ENCODE measurements at places on chromosomes 5 and 9.

- no peak for DNase-seq
Measured at GRCh38 chr5:68318955-68319705, 103.6 kb downstream of the PIK3R1 start.

DNA sequence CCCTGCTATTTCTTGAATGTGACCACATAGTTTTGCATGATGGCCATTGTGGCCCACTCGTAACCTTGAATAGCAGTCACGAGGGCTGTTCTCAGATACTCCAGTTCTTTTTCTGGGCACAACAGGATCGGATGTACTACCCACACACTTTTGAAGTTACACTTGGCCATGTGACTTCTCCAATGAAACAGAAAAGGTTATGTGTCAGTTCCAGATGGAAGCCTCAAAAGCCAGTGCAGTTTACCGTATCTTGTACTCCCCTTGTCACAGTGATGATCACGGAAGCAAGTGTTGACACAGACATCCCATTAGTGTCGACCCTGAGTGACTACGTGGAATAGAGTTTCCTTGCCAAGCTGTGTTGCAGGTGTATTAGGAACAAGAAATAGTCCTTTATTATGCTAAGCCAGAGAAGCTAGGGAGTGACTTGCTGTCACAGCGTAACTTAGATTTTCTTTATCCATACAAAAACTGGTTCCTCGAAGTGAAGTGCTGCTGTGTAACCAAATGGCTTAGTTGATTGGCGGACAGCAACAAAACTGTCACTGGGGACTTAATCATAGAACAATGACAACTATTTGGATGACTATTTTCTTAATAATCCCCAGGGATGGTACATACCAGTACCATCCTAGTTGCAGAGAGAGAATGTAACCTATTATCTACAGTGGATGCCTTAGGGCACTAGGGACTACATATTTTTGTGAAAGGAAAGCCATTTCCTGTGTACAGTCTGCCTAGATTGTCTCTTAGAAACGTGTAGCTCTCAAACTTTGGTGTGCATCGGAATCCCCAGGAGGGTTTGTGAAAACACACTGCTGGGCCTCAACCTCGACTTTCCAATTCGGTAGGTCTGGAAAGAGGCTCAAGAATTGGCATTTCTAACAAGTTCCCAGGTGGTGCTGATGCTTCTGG, 90.1 kb upstream of the DMRT1 start:
- no peak for DNase-seq

DNA sequence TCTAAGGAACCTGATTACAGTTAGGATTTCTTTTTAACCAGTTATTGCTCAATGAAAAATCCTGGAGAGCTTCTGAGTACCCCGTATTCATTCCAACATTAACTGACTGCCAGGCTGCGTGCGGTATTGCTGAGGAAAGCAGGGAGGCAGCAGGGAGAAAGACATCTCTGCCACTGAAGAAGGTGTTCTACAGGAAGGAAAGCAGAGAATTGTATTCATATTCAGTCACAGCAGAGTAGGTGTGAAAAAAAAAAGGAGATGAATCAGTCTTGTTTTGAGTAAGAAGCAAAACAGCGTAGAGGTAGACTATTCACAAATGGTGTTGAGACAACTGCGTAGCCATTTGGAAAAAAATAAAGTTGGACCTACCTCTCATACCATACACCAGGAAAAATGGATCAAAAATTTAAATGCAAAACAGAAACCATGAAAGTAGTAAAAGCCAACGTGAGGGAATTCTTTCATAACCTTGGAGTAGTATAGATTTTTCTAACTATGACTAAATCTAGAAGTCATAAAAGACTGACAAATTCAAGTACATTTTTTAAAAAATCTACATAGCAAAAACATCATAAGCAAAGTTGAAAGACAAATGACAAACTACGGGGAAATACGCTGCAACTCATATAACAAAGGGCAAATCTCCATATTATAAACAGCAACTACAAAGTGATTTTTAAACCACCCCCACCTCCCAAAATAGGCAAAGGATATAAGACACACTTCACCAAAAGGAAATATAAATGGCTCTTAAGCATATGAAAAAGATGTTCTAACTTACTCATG, 9.9 kb upstream of the NR4A3 start:
- DNase-seq, result no peak

- no peak for DNase-seq
Measured at GRCh38 chr9:29322240-29322639, 1749.0 kb upstream of the C9orf72 start.

GRCh38 chr5:31671339-31671741, 32.4 kb downstream of the PDZD2 start:
- no peak for DNase-seq

DNA sequence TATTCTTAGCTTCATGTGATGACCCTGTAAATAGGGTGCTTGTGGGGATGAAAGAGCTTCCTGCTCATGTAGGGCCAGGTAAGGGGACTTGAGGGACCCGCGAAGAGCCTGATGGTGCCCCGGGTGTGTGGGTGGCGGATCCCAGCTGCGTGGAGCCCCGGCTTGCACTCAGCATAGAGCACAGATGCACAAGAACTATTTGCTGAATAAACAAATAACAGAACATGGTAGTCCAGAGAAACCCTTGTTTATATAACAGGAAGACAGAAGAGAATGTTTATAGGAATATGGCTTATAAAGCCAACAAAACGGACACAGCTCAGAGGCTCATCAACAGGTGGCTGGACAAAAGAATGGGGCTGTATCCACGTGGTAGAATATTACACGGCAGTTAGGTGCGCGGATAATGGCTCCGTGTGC, 106.9 kb upstream of the COL5A1 start:
- no peak for DNase-seq

DNA sequence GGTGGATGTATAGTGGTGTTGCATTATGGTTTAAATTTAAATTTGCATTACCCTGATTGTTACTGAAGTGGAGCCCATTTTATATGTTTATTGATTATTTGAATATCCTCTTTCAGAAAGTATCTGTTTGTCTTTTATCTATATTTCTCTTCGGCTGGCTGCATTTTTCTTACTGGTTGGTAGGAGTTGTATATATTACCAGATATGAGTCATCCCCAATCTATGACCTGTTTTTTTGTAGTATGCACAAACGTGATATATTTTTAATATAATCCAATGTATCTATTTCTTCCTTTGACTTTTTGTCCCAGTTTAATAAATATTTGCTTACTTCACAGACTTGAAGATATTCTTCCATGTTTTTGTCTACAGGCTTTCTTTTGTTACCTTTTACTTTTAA, 29.3 kb upstream of the CAMK4 start:
- no peak for DNase-seq

DNA sequence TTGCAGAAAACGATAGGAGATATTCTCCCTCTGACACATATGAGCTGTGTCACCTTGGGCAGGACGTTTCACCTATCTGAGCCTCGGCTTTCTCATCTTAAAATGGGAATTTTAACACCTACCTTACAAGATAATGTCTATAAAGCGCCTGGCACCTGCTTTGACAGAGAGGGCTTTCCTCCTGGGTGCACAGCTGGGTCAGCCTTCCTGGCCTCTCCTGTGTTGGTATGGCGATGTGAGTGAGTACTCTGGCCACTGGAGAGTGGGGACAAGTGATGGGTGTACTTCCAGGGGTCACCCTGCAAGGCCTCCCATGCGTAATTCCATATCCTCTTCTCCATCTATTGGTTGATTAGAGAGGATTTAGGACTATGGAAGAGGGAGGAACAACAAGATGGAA, 113.1 kb upstream of the SMIM23 start:
- DNase-seq, result no peak

DNA sequence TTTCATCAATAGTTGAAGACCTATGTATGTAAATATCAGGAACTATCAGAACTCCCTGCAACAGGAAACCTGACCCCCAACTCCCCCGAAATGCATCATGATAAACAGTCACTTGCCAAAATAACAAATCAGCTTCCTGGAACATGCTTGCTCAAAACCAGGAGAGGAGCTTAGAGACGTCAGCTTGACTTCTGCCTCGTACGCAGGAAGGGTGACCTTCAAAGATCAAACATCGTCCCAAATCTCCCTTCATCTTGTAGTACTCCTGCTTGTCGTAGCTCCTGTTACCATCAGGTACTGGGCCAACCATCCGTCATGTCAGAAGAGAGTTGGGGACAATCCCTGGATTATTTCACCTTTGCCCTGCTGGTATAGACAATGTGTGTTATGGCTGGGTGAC, 396.1 kb downstream of the GADD45G start:
- DNase-seq, result no peak

All from activated CD4-positive, CD25-positive, alpha-beta regulatory T cell treated with anti-CD3 and anti-CD28 coated beads, Interleukin-2, amount 50 U/mL, for 72 hours (primary cell).